ENCODE measurements at places on chromosomes 11 and 22. TPM values are rescaled to one million over a fixed set of nuclear protein-coding genes. Genes with fewer than 3 reads are reported as not detected.

GRCh38 chr11:64713016-64713707 lies 9.8 kb downstream of the NRXN2 start:
- DNase-seq, result no peak

- no peak for DNase-seq
Observed at GRCh38 chr22:25358421-25359170, 139.2 kb downstream of the CRYBB2 start.

DNA sequence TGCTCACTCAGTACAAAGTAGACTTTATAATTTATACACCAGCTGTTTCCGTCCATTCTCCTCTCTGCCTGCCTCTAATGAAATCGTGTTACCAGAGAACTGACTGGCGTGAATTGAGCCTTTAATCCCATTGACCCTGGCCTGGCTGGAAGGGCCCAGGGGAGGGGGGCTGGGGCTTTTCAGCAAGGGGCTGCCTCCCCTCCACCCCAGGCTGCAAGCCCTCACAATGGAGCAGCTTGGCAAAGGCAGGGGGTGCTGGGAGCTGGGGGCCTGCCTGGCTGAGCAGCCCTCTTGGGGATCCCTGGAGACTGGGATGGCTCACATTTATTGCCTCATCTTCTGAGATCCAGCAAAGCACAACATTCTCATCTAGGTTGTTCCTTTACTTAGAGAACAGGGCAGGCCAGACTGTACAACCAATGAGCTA lies 25.8 kb upstream of the LMO1 start:
- DNase-seq, result no peak

- DNase-seq, result no peak
Observed at GRCh38 chr11:27084518-27084917, 43.9 kb downstream of the BBOX1 start.

OR5F1 gene
- not detected for total RNA-seq

LYVE1 gene
- total RNA-seq, result 34.5 TPM

RAG2 gene
- not detected for total RNA-seq
